ENCODE measurements at places on chromosomes 1 and 21.

DNA sequence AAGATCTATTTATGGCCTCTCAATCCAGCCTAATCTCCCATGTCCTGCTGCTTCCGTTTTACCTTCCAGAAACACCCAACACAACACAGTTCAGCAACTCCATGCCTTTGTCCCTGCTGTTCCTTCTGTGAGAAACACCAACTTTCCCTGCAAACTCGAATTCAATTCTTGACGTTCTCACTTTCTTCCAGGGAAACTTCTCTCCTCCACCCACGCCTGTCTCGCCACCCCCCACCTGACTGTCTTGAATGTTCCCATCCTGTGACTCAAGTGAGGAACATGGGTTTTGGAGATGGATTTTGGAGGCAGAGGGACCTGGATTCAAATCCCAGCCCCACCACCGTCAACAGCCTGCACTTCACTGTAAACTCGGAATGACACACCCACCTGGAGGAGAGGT lies 44.8 kb downstream of the GRHL3 start:
- no peak for DNase-seq

- DNase-seq = peak; percentile 80
These were observed at the start of gene LRP8 for GRCh38 chr1:53328009-53328461. Gene LRP8, minus strand, starts transcription at chr1:53328070. Its CDS starts 158 bp downstream, at chr1:53327912.

GRCh38 chr1:19312782-19313635 lies 883 bp downstream of the SLC66A1 start:
- no peak for DNase-seq

GRCh38 chr1:94540440-94541245 lies 916 bp downstream of the F3 start:
- no peak for DNase-seq

DNA sequence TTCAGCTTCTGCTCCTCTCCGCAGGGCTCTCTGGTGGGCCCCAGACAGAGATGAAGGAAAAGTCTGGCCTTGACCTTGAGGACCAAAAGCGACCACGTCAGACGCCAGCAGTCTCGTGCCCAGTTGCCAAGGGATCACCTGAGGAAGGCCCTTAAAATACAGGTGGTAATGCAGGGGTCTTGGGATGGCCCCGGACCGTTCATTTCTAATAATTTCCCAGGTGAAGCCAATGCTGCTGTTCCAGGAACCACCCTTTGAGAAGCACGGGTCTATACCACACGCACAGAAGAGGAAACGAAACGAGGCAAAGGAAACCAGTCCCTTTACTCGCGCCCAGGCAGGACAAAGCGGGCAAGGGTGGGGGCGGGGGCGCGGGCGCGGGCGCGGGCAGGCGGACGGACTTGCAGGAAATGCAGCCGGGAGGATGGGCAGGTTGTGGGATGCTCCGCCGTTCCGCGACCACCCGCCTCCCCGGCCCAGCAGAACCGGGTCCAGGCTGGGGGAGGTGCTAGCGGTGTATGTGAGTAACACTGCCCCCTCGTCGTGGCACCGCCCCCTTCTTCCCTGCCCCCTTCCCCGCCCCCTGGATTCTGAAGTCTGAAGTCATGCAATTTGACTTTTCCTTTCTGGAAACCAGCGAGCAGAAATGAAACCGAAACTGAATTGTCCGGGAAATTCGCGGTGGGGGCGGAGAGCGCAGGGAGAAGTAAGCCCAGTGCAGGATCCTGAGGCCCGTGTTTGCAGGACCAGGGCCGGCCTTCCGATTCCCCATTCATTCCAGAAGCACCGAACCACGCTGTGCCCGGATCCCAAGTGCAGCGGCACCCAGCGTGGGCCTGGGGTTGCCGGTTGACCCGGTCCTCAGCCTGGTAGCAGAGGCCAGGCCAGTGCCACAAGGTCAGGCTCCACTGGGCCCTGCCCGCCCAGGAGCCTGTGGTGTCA lies 5.8 kb upstream of the MX1 start:
- peak; percentile 90 for DNase-seq

- DNase-seq = no peak
These were observed 41.3 kb downstream of the CYP2J2 start for GRCh38 chr1:59885160-59885832.

DNA sequence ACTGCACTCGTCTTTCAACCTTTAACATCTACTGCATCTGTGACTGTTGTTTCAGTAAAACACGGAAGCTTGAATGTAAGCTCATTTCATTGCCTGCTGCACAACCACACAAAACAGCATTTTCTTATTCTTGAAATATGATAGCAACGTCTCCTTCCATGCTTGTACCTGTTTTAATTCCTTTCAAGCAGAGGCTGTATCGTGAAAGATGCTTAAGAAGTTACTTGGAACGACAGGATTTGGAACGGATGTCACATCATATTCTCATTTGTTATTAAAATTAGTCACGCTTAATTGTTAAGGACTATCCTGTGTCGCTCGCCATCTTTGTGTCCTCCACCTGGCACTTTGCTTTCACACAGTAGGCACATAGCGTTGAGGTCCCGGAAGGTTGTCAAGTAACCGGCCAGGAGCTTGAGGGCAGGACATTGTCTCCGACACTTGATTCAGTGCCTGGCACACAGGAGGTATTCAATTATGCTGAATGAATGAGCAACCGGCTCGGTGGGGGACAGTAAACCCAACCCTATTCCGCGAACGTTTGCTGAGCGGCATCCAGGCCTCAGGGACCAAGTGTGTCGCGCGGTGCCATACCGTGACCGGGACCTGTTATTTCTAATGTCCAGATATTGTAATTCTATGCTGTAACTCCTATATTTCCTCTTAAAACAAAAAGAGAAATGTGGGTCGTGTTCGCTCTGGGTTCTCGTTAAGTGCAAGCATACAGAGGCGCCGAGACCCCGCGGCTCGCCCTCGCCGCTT lies 499 bp upstream of the SH3GLB1 start:
- DNase-seq = peak; percentile 72

GRCh38 chr1:151898519-151898991 lies 10.8 kb downstream of the THEM4 start:
- peak; percentile 38 for DNase-seq

GRCh38 chr1:115655916-115656315 lies 14.1 kb downstream of the VANGL1 start:
- DNase-seq = no peak

DNA sequence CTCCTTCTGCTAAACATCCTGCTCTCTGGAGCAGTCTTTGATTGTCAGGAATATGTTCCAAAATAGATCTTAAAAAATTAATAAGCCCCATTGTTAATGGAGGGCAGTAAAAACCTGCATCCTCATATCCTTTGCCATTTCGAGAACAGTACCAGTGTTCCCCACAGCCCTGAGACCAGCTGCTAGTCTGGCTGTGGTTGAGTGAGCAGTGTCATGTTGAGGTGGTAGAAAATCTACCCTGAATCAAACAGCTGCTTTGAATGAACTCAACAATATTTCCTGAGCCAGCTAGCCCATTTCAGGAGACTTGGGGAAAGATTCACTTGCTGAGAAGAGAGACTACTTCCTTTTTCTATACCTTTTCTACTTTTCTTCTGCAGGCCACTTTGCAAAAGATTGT lies 24.4 kb downstream of the FABP3 start:
- DNase-seq = no peak

- peak; percentile 79 for DNase-seq
These were observed 219.8 kb upstream of the DUSP10 start for GRCh38 chr1:221961532-221962292.

DNA sequence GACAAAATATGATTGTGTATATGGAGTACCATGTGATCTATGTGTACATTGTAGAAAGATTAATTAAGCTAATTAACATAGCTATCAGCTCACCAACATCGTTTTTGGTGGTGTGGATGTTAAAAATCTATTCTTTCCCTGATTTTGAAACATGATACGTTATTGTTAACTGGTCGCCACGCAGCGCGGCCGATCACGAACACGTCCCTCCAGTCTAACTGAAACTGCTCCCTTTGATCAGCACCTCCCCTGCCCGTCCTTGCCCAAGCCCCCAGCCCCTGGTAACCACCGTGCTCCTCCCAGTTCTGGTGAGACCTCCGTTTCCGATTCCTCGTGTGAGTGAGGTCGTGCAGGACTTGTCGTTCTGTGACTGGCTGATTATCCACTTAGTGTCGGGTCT lies 67.0 kb downstream of the AGPAT3 start:
- DNase-seq = no peak

DNA sequence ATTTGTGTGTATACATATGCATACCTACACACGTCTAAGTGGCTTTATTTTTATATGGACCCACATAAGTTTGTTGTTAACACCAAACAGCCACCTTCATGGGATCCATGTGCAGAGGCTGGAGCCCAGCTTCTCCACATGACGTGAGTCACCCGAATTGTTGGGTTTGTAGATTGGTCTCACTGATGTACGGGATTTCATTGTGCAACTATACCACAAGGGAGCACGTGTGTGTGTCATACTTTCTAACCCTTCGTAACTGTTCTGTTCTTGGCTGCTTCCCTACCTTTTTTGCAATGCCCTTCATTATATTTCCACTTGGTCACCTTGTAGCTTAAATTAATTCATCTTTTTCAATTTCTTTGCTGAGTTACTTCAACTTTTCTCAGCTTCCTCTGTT lies 21.0 kb downstream of the SPRTN start:
- DNase-seq = peak; percentile 32

DNA sequence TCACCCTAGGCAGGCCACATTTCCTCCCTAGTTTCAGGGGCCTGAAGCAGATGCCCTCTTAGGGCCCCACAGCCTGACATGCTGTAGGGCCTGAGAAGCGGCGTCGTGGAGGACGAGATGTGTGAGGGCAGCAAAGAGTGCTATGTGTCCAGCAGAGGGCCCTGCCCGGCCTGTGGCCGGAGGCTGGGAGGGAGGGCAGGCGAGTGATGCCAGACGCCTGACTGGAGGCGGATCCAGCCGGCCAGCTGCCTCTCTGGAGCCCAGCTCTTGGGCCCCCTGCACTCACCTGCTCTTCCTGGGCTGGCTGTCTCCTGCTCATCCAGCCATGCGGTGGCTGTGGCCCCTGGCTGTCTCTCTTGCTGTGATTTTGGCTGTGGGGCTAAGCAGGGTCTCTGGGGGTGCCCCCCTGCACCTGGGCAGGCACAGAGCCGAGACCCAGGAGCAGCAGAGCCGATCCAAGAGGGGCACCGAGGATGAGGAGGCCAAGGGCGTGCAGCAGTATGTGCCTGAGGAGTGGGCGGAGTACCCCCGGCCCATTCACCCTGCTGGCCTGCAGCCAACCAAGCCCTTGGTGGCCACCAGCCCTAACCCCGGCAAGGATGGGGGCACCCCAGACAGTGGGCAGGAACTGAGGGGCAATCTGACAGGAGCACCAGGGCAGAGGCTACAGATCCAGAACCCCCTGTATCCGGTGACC lies at the start of gene GPR37L1:
GPR37L1 (plus strand) TSS at position 279 of the 697 bp plus-strand sequence; CDS start at position 326, 47 bp downstream.
- DNase-seq = peak; percentile 77

- DNase-seq = no peak
These were observed 43.4 kb downstream of the PRDM15 start for GRCh38 chr21:41835711-41836154.

DNA sequence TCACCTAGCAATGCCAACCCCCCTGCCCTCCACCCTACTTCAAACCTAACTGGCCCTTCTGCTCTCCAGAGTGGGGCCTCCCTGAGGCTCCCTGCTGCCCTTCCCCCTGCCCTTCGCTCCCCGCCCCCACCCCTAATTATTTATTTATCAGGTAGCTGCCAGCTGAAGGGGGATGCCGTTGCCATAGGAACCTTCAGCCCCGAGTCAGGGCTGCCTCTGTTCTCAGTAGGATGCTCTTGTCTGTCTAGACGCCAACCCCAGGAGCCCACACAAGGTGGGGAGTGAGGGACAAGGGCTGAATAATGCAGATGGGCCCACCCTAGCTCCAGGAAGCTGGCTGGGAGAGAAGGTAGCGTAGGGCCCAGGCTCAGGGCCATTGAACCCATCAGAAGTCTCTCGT lies 41.1 kb downstream of the NKAIN1 start:
- DNase-seq = no peak

DNA sequence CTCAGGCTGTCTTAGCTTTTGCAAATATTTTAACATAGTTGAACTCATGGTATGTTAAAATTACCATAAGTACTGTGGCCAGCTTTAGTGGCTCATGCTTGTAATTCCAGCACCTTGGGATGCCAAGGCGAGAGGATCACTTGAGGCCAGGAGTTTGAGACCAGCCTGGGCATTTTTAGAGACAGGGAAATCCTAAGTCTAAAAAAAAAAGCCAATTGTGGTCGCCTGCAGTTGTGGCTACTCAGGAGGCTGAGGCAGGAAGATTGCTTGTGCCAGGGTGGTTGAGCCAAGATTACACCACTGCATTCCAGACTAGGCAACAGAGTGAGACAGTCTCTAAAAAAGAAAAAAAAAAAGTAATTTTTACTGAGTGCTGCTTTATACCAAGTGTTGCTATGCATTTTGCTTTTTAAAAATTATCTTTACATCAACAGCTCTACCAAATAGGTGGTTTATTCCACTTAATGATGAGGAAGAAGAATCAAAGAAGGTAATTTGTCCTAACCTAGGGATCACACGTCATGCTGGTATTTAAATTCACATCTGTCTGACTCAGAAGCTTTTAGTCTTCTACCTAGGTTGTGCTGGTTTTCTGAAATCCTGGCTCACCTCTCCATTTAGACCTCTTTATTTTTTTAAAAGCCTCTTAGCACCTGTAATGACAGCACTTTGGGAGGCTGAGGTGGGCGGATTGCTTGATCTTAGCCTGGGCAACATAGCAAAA lies 16.8 kb downstream of the PPP1R12B start:
- DNase-seq = peak; percentile 33

DNA sequence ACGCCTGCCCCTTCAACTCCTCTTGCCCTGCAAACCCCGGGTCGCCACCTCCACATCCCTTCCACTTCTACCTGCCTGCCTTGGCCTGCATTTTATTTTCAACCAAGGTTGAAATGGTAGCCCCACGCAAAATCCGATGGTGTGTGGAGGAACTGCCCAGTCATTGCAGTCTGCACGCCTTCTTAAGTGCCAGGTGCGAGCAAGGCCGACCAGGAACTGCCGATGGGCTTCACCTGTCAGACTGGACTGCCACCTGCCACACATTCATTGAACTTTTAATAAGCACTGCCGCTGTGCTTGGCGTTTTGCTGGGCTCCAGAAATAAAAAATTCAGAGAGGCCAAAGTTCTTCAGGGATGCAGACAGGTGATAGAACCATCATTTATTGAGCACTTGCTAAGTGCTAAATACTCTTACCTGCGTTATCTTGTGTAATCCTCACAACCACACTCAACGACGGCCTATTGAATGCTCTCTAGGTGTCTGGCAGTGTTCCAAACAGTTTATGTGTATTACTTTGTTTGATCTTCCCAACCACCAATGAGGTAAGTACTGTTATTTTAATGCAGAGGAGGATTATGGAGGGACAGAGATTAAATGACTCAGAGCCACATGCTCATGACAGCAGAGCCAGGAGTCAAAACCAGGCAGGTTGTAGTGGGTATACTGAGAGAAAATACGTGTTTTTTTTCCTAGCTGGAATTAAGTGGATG lies 36.2 kb downstream of the CACHD1 start:
- DNase-seq = peak; percentile 72

DNA sequence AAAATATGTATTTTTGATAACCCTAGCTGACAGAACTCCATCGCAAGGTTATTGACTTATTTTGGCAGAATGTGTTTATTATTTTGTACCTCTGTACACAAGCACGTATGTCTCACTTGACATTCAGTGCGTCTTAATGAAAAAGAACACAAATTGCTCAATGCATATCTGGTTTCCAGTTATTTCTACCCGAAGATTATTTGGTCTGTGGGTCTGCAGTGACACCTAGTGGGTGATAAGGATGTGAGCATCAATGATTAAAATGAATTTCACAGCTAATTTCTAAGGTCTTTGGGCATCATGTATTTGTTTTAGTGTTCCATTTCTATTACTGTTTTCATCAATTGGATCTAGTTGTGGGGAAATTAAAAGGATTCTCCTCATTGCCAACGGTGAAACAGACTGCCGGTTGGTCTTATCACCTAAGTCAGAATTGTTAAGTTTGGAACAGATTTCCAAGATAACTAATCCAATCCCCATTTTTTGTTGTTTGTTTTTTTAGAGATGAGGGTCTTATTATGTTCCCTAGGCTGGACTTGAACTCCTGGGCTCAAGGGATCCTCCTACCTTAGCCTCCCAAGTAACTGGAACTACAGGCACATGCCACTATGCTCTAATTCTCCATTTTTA lies 13.9 kb downstream of the DDX20 start:
- peak; percentile 71 for DNase-seq

Measured in kidney tubule cell (primary cell).